Smooth muscle cell of bladder (primary cell): ENCODE measurements at places on chromosomes 7 and 10. TPM values are rescaled to one million over a fixed set of nuclear protein-coding genes. Genes with fewer than 3 reads are reported as not detected.

LSM8 gene
- 34.9 and 35.4 TPM in 2 replicates for total RNA-seq

CDK14 gene
- 23.3 and 33.9 TPM in 2 replicates for total RNA-seq

PRXL2A gene
- total RNA-seq = 3.6 and 4.9 TPM in 2 replicates

NUTM2A gene
- total RNA-seq = 0.28 and 0.37 TPM in 2 replicates

RHEB gene
- total RNA-seq = 47.6 and 70.4 TPM in 2 replicates

DIP2C gene
- 8.4 and 15.3 TPM in 2 replicates for total RNA-seq

SPDYE5 gene
- not detected in 2 replicates for total RNA-seq

THSD7A gene
- total RNA-seq = 0.14 and 0.55 TPM in 2 replicates

CYP26C1 gene
- under 0.01 TPM in 2 replicates for total RNA-seq

AKR1C8 gene
- total RNA-seq = not detected in 2 replicates

OR6V1 gene
- not detected in 2 replicates for total RNA-seq

ENTPD1 gene
- total RNA-seq = 0.74 and 4.0 TPM in 2 replicates

NPTX2 gene
- 0.57 and 2.7 TPM in 2 replicates for total RNA-seq

CHRM2 gene
- 44.5 and 46.1 TPM in 2 replicates for total RNA-seq
